Lower lobe of right lung (tissue), 2 donors: ENCODE measurements at places on chromosomes 1 and 21.
A peak's percentile ranks its signal among the peaks of the same experiment; 100 is the strongest.

- DNase-seq, result peak; percentile 75
Measured at GRCh38 chr1:36366091-36366661, 19.5 kb downstream of the STK40 start.

DNA sequence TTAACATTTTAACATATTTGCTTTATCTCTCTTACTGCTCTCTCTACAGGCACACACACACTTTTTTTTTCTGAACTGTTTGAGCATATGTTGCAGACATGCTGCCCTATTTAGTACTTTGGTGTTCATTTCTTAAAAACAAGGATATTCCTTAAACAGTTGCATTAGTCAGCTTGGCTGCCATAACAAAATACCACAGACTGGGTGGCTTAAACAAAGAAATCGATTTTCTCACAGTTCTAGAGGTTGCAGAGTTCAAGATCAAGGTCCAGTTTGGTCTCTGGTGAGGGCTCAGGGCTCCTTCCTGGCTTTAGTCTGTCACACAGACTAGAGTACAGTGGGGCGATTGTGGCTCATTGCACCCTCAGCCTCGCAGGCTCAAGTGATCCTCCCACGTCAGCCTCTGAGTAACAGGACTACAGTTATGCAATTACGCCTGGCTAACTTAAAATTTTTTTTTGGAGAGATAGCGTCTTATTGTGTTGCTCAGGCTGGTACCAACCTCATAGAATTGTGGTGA is 46.7 kb downstream of the RPRD2 start:
- DNase-seq, result peak; percentile 60

- no peak for DNase-seq
Measured at GRCh38 chr1:58480191-58480590, 66.3 kb downstream of the OMA1 start.

- DNase-seq, result no peak
Measured at GRCh38 chr1:14296795-14297194, 301.7 kb upstream of the KAZN start.

DNA sequence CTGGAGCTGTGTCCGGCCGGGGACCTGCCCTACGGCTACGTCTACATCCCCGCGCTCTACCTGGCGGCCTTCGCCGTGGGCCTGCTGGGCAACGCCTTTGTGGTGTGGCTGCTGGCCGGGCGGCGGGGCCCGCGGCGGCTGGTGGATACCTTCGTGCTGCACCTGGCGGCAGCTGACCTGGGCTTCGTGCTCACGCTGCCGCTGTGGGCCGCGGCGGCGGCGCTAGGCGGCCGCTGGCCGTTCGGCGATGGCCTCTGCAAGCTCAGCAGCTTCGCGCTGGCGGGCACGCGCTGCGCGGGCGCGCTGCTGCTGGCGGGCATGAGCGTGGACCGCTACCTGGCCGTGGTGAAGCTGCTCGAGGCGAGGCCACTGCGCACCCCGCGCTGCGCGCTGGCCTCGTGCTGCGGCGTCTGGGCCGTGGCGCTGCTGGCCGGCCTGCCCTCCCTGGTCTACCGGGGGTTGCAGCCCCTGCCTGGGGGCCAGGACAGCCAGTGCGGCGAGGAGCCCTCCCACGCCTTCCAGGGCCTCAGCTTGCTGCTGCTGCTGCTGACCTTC is 412 bp downstream of the GPR25 start:
- no peak for DNase-seq

DNA sequence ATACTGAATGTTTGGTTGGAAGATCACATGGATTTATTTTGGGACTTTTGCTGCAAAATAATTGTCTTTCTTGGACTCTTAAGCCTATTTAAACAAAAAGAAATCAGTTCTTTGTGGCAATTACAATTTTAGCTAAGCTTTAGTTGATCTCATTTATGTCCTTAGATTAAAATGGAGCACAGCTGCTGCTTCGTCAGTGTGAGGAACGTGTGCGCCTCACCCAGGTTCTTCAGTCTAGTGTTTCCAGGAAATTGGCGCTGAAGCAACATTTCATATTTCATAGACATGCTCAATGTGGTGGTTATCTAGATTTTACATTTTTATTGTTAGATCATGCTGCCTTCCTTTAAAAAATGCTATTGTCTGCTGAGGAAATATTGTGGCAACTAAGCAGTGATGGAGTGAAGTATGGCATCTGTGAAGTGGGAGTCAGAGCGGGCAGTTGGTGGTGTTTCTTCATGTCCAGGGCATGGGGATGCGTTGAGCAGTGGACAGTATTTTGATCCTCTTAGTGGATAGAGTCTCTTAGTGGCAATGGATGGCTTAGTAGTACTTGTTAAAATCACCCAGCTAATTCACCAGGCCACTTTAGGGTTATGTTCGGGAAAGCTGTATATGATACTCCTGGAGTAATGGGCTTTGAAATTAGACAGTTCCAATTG is 5.6 kb downstream of the DDI2 start:
- no peak for DNase-seq

GRCh38 chr1:224565611-224566406 is 50.3 kb upstream of the CNIH3 start:
- no peak for DNase-seq

DNA sequence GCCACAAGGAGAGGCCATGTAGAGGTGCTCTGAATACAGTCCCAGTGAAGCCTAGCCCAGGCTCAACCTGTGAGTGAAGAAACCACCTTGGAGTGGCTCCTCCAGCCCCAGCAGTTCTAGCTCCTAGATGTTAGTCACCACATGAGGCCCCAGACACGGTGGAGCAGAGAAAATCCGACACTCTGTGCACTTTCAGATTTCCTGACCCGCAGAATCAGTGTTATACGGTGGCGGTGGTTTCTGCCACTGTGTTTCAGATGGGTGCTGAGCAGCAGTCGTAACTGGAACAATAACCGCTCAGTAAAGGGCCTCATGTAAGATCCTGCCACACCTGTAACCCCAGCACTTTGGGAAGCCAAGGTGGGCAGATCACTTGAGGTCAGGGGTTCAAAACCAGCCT is 36.1 kb upstream of the ZBTB8A start:
- DNase-seq, result no peak
